ENCODE measurements at places on chromosomes 7 and 10. TPM values are rescaled to one million over a fixed set of nuclear protein-coding genes. Genes with fewer than 3 reads are reported as not detected.

- no peak for DNase-seq
Observed at GRCh38 chr7:87225696-87226095, 6.2 kb upstream of the TMEM243 start.

The KLHDC10 gene
- 18.0 TPM for total RNA-seq

The GPER1 gene
- 1.8 TPM for total RNA-seq

GRCh38 chr7:109476409-109476808 lies 906.7 kb downstream of the DNAJB9 start:
- no peak for DNase-seq

DNA sequence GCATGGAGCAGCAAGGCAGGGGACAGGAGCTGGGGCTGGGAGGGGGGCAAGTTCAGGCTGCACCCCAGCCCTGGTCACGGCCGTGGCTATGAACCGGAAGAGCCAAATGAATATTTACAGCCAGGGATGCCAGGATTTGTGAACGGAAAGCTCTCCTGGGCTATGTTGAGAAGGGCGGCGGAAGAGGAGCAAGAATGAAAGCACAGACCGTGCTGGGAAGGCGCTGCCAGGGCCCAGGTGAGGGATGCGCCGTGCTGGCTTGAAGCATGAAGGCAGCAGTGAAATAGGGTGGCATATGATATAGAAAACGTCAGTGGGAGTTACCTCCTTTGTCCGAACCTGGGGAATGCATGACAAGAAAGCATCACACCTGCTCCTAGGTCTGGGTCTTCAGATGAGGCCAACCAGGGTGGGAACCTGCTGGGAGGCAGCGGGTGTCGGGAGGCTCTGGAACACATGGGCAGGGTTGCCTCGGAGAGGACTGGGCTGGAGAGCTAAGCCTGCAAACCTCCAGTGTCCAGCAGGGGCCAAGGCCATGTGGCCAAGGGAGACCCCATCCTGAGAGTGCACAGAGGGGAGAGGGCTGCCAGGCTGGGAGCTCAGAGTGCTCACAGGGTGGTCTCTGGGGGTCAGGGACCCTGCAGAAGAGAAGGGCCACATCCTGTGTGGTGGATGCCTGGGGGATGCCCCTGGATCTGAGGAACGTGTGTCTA lies 120.6 kb upstream of the TCERG1L start:
- no peak for DNase-seq

- no peak for DNase-seq
Observed at GRCh38 chr7:47950714-47951113, 2.4 kb upstream of the PKD1L1 start.

GRCh38 chr10:57314046-57314445 lies 953.0 kb upstream of the ZWINT start:
- no peak for DNase-seq

The NCF1 gene
- total RNA-seq = not detected

GRCh38 chr10:6065406-6065805 lies 3.2 kb upstream of the IL2RA start:
- DNase-seq = no peak

GRCh38 chr10:125985557-125986240 lies 89.3 kb downstream of the FANK1 start:
- no peak for DNase-seq

The INA gene
- 4.3 TPM for total RNA-seq

The LBX1 gene
- total RNA-seq = not detected

The ASAH2 gene
- 0.88 TPM for total RNA-seq

DNA sequence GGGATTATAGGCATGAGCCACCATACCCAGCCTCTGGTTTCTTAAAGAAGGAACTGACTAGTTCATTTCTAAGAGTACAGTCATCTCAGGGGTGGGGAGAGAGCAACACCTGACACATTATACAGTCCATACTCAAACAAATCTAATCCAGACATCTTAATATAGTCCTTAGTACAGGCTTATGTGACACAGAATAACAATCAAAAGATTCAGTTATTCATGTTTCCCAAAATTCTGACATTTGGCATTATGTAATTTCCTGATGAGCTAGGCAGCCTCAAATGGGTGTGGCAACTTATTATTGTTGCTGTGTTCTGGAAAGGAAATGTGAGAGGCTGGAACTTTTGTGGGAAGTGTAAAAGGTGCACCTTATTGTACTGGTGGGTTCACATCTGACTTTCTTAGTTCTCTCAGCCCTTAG lies 116.3 kb downstream of the WDFY4 start:
- no peak for DNase-seq

- no peak for DNase-seq
Observed at GRCh38 chr10:47244560-47245500, 55.2 kb upstream of the GDF10 start.

DNA sequence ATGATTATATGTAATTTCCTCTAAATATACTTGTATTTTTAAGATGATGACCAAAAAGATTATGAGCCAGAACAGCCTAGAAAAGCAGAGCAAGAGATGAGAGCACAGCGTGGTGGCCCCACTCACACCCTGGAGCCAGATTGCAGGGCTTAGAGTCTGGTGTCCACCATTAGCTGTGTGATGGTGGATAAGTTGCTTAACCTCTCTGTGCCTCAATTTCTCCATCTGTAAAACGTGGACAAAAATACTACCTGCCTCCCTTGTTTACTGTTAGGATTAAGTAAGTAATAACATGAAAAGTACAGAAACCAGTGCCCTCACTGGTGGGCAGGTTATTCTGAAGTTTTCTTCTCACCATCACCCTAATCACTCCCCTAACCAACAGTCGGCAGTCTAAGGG lies 212.3 kb downstream of the COBL start:
- DNase-seq = no peak

The ST7 gene
- 24.4 TPM for total RNA-seq

DNA sequence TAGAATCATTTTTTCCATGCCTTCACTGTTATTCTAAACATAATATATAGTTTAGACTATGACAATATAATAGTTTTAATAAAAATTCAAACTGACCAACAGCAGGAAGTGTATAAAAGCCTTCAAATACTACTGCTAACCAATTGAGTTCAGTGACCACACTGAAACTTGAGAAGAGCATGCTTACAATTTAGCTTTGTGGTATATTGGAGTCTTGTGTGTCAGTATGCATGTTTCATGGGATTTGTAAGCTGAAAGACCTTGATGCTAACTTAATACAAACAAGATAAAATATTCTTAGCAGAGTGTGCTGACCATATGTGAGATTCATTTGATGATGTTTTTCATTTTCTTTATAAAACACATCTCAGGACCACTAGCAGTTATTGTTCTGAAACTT lies 395.5 kb downstream of the SUGCT start:
- no peak for DNase-seq

DNA sequence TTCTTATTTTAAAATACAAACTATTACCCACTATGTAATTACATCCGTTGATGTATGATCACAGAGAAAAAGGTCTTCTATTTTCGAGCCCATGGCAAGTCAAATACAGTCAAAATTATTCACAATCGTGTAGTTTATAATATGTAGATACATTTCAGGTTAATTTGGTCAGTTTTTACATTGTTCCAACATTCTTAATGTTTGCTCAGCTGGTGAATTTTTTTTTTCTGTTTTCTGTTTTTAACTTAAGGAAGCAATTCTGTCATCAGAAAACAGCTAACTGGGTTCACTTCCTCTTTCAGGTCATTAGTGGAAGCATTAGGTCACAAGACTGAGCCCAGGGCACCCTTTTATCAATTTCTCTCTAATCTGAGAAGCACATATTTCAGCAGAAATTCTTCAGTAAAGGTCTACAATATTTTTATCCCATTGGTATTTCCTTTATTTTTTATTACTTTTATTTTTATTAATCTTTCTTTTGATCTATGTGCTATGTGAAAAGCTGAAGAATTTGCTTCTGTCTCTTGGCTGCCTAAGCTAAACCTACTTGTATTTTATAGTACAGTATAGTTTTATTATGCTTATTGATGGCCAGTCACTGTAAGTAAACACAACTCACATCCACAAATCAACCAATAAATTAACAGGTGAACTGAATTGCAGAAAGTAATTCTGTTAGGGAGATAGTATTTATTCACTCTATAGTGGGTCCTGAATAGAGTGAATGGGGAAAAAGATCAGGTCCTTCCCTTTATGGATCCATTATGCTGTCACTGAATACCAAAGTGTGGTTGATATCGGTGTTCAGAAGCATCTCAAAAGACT lies 84.6 kb downstream of the ICA1 start:
- peak; percentile 20 for DNase-seq

DNA sequence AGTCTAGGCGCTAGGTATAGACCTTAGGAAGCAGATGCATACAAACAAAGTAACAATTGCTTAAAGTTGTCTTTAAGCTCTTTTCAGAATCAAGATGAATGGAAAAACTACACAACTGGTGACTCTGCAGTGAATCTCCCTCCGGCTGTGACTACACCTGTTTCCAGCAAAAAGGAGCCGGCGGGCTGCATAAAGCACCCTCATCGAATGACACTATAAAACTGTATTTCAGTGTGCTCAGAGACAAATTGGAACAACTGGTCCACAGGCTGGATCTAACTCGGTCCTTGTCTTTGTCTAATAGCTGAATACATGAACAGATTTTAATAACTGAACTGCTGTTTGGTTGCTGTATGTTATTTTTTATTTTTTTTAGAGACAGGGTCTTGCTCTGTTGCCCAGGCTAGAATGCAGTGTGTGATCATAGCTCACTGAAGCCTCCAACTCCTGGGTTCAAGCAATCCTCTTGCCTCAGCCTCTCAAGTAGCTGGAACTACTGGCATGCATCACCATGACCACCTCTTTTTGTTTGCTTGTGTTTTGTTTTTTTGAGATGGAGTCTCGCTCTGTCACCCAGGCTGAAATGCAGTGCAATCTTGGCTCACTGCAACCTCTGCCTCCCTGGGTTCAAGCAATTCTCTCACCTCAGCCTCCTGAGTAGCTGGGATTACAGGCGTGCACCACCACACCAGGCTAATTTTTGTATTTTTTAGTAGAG lies 64.2 kb upstream of the SVIL start:
- DNase-seq = no peak

DNA sequence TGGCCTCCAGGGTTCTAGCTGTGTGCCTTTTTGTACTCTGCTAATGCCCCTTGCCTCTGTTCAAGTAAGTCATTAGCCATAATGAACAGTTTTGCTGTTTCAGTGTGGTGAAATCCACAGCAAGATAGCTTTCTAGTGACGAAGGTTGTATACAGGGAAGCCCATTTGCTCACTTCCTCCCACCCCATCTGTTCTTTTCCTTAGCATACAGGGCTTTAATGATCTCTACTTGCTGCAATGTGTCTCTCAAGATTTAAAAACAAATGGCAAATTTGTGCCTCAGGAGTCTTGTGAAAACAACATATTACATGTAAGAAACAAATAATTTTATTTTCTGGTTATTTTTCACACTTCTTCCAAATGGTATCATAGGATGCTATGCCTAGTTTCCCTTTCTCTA lies 243.2 kb downstream of the CDK14 start:
- no peak for DNase-seq

The POLR2J2 gene
- 6.1 TPM for total RNA-seq

DNA sequence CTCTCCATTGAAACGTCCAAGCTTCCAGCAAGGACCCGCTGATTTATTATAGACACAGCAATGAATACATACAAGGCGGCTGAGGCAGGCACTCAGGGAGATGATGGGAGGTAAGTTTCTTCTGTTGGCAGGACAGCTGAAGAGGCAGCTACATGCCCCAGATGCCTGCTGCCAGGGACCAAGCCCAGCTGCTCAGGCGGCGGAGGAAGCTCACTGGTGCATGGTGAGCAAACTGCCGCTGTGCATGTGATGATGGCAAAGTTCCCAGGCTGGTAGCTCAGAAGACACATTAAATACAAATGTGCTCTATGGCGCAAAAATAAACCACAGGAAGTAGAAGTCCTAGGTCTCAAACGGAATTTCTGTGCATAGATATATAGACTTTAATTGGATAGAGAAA lies 2.3 kb downstream of the DNTT start:
- DNase-seq = no peak

DNA sequence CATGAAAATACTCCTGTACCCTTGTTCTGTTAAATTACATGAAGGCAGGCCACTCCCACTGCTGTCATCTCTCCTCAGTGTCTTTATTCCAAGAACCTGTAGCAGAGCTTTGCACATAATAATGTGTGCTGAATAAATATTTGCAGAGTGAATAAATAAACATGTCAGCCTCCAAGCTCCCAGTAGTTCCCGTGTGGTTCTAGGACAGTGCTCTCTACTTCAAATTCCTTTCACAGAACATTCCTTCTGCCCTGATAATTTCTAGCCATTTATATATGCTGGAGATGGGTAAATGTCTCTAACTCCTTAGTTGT lies 20.3 kb upstream of the HYAL4 start:
- DNase-seq = no peak

GRCh38 chr7:125876431-125876830 lies 946.8 kb upstream of the POT1 start:
- DNase-seq = no peak

The CYP3A7 gene
- not detected for total RNA-seq

DNA sequence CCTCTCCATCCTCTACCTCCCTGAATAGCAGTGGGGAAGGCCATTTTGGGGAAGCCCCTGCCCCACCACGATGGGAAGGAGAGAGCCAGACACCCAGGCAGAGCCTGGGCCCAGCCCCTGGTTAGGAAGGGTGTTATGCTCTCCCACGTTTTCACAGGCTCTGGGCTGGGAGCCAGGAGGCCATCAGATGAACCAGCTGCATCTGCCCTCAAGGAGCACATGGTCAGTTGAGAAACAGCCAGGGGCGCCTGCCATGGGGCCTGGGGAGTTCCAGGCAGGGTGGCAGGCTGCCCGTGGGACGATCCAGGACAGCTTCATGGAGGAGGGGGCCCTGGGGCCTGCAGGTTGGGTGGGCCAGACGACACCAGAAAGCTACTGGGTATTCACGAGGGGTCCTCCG lies 47.5 kb downstream of the CAMK2B start:
- no peak for DNase-seq

- no peak for DNase-seq
Observed at GRCh38 chr10:7157091-7157490, 253.7 kb downstream of the SFMBT2 start.

DNA sequence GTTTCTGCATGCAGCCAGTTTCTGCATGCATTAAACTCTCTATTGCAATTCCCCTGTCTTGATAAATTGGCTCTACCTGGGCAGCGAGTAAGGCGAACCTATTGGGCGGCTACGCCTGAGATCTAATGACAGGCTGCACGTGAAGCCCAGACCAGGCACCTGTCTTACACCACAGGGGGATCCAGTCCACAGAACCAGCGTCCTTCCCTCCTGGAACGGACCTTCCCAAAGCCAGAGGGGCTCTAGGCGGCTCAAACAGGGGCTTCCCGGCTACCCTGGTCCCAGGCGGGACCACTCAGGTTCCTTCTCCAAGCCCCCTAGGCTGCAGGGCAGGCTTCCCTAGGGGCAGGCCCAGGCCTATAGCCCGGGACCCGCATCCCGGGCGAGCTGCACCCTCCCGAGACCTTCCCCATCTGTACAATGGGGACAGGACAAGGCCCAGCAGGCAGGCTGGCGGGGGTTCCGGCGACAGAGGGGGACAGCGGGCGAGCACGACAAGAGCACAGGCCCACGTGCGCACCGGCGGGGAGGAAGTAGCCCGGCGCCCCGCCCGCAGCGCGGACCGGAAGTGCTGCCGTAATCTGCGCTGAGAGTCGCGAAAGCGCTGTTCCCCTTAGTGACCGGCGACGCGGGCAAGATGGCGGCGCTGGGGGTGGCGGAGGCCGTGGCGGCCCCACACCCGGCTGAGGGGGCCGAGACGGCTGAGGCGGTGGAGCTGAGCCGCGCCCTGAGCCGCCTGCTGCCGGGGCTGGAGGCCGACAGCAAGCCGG lies at the start of gene DNAAF5:
DNAAF5 (plus strand) TSS at position 616 of the 770 bp plus-strand sequence; CDS start at position 638, 22 bp downstream.
- no peak for DNase-seq

The SAP25 gene
- 0.29 TPM for total RNA-seq

The OPALIN gene
- total RNA-seq = not detected
